ENCODE measurements at places on chromosomes 7 and 10. TPM values are rescaled to one million over a fixed set of nuclear protein-coding genes. Genes with fewer than 3 reads are reported as not detected.

The PAPOLB gene
- 1.5 TPM for total RNA-seq

The LBX1 gene
- total RNA-seq, result not detected

The SH2D4B gene
- not detected for total RNA-seq

The MALRD1 gene
- 6.2 TPM for total RNA-seq

The PFKFB3 gene
- total RNA-seq, result 48.4 TPM

The SPDYE5 gene
- total RNA-seq, result 0.22 TPM

The GIMAP1 gene
- total RNA-seq, result 1.9 TPM

The TMEM270 gene
- total RNA-seq, result not detected
